ENCODE measurements at places on chromosomes 11 and 22. TPM values are rescaled to one million over a fixed set of nuclear protein-coding genes. Genes with fewer than 3 reads are reported as not detected.

Gene EMID1
- 2.0 TPM for total RNA-seq

- DNase-seq = no peak
Measured at GRCh38 chr11:115132436-115133228, 371.6 kb downstream of the CADM1 start.

GRCh38 chr11:47333886-47334443 is 18.5 kb downstream of the MYBPC3 start:
- DNase-seq = no peak

- DNase-seq = no peak
Measured at GRCh38 chr22:25143156-25144076, 56.2 kb upstream of the CRYBB3 start.

DNA sequence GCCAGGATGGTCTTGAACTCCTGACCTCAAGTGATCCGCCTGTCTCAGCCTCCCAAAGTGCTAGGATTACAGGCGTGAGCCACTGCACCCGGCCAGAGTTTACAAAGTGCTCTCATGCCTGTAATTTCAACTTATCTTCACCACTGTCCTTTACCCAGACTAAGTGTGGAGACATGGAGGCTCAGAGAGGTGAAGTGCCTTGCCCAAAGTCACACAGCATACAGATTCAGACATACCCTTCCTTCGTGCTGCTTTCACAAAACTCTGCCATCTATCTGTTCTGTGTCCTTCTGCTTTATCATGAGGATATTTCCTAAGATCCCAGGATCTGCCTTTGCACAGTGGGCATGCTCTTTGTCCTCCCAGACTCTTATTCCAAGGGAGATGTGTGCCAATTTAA is 143.6 kb upstream of the SYT13 start:
- DNase-seq = no peak

DNA sequence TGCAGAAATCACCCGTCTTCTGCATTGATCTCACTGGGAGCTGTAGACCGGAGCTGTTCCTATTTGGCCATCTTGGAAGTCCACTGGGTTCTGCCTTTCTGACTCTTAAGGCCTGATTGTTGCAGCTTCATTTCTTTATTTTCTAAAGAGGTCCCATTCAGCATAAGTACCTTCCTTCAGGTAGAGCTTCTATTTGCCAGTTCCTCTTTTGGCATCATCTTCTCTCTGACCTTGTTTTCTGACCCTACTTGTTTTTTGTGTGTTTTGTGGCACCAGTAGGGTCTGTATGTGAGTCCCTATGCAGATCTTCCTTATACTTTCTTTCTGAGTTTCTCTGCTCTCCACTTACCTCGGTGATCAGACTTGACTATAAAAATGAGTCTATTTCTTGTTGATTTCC is 77.5 kb upstream of the RRM1 start:
- DNase-seq = no peak

Gene SMTNL1
- total RNA-seq = not detected

GRCh38 chr11:60995798-60996197 is 24.3 kb downstream of the CD6 start:
- DNase-seq = peak; percentile 17

Gene CRYBB3
- total RNA-seq = 0.70 TPM

Gene SCGB1C1
- total RNA-seq = not detected

GRCh38 chr11:60513496-60514460 is 1.4 kb upstream of the MS4A13 start:
- DNase-seq = no peak

Gene TBX10
- 0.29 TPM for total RNA-seq

- DNase-seq = no peak
Measured at GRCh38 chr22:38731703-38732161, 24.1 kb downstream of the SUN2 start.

Gene RCOR2
- not detected for total RNA-seq

- DNase-seq = no peak
Measured at GRCh38 chr11:125224391-125225021, 60.0 kb downstream of the PKNOX2 start.

DNA sequence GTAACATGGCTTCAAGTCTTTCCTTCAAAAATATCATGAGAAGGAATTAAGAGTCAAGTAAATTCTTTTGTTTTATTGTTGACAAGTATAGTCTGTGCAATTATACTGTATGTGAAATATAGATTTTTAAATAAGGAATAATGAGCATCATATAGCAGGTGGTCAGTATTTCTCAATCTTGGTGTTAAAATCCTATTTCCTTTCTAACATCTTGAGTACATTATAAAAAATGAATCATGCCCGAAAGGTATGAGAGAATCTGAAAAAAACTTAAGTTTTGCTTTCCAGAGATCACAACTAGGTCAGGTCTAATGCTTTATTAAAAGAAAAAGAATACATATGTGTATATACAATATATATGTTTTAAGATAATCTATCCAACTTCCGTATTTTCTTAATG is 53.1 kb downstream of the KIF18A start:
- no peak for DNase-seq

All from right lobe of liver (tissue), 6 donors.